Tongue (tissue), 3 donors: ENCODE measurements at places on chromosomes 11 and 22. TPM values are rescaled to one million over a fixed set of nuclear protein-coding genes. Genes with fewer than 3 reads are reported as not detected.

SHANK3 gene
- 10.1 TPM for total RNA-seq

PACSIN3 gene
- total RNA-seq, result 263 TPM

TSPAN32 gene
- 2.1 TPM for total RNA-seq

DUSP8 gene
- 4.5 TPM for total RNA-seq

PICALM gene
- total RNA-seq, result 391 TPM

TSSK2 gene
- total RNA-seq, result not detected

NAALAD2 gene
- total RNA-seq, result 8.5 TPM

P2RY6 gene
- total RNA-seq, result 1.0 TPM

FOLH1 gene
- 6.1 TPM for total RNA-seq

IGSF22 gene
- total RNA-seq, result 6.2 TPM

CACNA1I gene
- 0.10 TPM for total RNA-seq

DSCAML1 gene
- total RNA-seq, result 0.31 TPM

SGSM1 gene
- 1.2 TPM for total RNA-seq

PATE2 gene
- not detected for total RNA-seq

HPX gene
- total RNA-seq, result 0.31 TPM

SOX10 gene
- total RNA-seq, result 14.9 TPM

SH3BP1 gene
- 31.8 TPM for total RNA-seq

KCNJ1 gene
- not detected for total RNA-seq
